CD4-positive, alpha-beta T cell treated with Interleukin-6 for 4 hours (primary cell): ENCODE measurements at places on chromosomes 16 and 17.

GRCh38 chr16:2154533-2155090 is 970 bp upstream of the TRAF7 start:
- peak; percentile 33 for DNase-seq

DNA sequence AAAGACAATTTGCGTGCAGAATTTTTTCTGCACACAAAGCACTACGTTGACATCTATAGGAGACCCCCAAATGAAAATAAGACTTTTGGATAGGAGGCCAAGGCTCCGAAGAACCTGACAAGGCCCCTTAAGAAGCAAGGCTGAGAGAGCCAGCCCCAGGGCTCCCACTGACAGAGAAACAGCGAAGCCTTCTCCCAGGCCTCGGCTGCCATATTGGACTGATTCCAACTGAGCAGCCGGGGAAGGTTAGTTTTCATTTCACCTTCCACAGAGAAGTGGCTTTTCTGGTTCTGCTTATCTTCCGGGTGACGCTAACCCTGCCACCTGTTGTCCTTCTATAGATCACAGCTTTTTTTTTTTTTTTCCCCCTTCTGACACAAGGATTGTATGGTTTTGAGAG is 356.7 kb downstream of the SOX9 start:
- no peak for DNase-seq

DNA sequence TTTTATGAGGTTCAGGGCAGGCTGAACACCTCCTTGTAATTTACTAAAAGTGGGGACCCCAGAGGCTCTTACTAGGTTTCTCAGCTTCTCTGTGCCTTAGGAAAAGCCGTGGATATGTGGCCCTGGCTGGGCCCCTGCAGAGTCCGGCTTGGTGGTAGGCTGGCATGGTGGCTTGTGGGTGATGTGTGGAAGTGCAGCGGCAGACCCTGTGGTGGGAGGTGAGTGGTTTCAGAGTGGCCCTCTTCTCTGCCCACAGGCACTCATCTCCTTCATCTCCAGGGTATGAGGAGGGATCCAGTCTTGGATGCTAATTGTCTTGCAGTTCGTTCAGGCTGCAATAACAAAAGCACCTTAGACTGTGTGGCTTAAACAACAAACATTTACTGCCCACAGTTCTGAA is 58.9 kb downstream of the ASIC2 start:
- no peak for DNase-seq

GRCh38 chr17:38897671-38898290 is 27.6 kb upstream of the LASP1NB start:
- no peak for DNase-seq

DNA sequence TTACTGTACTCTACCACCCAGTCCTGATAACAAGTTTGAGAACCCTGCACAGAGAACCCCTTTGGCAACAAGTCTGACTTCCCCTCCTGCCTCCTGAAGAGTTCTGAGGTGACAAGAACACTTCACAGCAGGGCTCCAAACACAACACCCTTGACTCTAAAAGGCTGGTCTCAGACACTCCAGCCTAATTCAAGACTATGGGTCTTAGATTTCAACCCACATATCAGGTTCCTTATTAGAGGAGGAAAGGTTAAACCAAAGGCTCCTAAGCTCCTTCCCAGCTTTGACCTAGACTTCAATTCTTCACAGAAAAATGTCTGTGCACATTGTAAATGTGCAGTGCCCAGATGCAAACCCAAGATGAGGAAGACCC is 23.0 kb downstream of the RANBP10 start:
- no peak for DNase-seq

GRCh38 chr17:14201021-14201987 is 35.4 kb downstream of the CDRT15 start:
- peak; percentile 78 for DNase-seq

DNA sequence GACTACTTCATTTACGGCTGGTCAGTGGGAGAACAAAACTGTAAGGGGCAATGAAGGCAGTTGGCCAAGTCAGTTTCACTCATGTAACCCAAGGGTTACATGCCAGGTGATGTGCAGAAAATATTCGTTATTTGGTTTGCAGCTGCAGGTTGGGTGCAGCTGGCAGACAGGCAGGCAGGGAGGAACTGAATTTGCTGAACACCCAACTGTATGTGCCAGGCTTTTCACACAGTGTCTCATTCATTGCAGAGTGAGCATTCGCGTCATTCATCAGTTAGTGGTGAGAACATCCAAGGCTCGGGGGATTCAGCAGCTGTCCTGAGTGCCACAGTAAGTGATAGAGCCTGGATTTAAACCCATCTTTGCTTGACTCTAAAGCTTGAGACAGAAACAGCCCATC is 59.7 kb downstream of the ABCC6 start:
- no peak for DNase-seq

DNA sequence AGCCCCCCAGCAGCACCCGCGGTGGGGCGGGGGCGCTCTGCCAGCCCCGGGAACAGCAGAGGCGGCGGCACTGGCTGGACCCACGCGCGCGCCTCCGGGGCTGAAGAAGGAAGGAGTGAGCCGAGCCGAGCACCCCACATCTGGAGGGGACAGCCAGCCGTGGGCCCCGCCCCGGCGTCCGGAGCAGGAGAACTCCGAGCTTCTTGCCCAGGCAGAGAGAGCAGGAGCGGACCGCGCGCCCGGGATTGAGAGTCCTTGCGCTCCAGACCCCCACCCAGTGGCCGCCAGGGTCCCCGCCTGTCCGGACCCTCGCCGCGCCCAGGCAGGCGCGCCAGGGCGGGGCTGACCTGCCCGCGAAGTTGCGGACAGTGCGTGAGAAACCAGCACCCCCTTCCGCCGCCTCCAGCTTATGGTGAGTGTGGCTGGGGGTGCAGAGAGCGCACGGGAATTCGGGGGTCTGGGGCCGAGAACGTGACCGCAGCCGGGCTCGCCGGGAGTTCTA is 921.9 kb upstream of the EEF2KMT start:
- DNase-seq: no peak

GRCh38 chr17:12521416-12521815 is 144.3 kb upstream of the MYOCD start:
- DNase-seq: no peak

- no peak for DNase-seq
Measured at GRCh38 chr17:34549966-34550365, 29.4 kb upstream of the TMEM132E start.

DNA sequence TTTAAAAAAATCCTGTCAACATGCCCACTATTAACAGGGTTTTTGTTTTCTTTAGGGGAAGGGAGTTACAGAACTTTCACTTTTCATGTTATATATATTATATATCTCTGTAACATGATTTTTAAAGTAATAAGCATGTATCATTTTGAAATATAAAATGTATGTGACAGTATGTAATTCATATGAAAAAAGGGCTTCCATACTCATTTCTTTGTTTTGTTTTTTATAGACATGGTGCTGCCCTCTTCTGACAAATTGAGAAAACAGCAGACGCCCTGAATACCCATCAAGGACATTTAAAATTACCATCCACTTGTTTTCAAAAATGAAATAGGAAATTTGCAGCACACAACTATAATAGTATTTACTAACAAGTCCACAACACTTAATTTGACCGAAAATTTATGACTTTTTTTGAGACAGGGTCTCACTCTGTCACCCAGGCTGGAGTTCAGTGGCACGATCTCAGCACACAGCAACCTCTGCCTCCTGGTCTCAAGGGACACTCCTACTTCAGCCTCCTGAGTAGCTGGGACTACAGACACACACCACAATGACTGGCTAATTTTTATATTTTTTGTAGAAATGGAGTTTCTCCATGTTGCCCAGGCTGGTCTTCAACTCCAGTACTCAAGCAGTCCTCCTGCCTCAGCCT is 30.4 kb downstream of the CFDP1 start:
- peak; percentile 3 for DNase-seq

GRCh38 chr17:65260626-65261025 is 123.5 kb downstream of the RGS9 start:
- no peak for DNase-seq

DNA sequence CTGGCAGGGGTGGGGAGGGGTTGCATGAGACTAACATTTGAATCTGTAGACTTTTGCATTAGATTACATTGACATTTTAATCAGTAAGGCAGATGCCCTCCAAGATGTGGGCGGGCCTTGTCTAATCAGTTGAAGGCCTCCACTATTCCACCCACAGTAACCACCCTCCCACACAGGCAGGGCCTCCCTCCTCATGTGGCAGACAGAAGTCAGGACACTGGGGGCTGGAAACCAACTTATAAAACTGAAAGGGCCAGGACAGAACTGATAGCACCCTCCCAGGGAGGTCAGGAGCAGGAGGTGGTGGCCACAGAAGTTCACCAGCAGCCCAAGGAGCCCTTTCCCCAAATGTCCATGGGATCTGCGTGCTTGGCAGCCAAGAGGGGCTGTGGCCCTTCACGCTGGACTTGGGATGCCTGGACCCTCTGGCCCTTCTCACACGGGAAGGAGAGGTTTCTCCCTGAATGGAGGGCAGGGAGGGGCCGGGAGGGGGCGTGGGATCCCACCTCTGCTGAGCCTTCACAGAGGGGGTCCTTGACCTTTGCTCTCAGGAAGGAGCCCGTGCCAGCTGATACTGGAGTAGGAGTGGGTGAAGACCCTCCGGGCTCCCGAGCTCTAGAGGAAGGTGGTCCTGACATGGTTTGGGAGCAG is 4.6 kb downstream of the PYCR1 start:
- peak; percentile 1 for DNase-seq

DNA sequence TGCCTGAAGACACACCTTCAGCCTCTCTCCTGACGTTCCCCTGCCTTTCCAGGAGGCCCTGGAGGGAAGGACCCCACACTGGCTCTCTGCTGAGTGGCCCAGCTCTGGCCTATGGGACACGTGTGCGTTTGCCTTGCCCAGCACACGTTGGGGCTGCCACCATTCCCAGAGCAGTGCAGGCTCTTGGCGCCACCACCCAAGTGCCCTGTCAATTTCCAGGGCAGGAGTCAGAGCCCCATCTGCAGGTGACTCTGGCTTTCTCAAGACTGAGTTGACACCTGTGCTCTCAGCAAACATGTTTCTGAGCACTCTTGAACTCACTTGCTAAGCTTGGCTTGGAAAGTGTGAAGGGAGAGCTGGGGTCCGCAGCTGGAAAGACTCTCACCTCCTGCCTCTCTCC is 4.7 kb upstream of the IRF8 start:
- no peak for DNase-seq

- no peak for DNase-seq
Measured at GRCh38 chr16:15694499-15694898, 44.5 kb downstream of the NDE1 start.

DNA sequence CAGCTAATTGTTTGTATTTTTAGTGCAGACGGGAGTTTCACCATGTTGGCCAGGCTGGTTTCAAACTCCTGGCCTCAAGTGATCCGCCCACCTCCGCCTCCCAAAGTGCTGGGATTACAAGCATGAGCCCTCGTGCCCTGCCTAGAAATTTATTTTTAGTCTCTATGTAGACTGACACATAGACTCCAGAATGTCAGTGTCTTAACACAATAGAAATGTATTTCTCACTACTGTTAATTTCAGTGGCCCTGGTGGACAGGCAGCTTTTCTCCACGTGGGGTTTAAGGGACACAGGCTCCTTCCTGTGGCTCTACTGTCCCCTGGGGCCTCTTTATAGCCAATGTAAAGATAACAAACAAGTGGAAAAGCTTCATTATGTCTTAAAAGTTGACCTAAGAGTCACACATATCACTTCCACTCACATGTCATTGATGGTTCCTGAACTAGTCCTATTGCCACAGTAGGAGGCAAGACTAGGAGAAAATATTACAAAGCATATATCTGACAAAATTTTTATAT is 43.8 kb downstream of the COPRS start:
- DNase-seq: no peak

GRCh38 chr16:47008174-47008573 is 34.7 kb upstream of the DNAJA2 start:
- no peak for DNase-seq

GRCh38 chr17:81019563-81020442 is 15.1 kb upstream of the BAIAP2 start:
- DNase-seq: no peak

GRCh38 chr16:64196444-64196843 is 925.4 kb downstream of the CDH11 start:
- no peak for DNase-seq

GRCh38 chr17:38893113-38893512 is 23.3 kb downstream of the LASP1 start:
- no peak for DNase-seq

DNA sequence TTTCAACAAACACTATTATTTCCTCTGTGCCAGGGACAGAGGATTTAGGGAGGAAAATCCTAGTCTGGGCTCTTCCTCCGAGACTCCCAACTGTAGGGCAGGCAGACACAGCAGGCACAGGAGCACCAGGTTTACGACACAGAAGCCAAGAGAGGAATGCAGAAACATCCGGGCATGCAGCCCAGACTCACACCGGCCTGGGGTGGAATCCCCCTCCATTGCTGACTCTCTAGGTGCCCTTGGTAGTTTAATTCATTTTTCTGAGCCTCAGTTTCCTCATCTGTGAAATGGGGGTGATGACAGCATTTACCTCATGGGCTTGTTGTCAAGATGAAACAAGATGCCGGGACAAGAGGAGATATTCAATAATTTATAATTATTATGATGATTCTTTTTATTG is 14.9 kb downstream of the CA4 start:
- DNase-seq: no peak

- DNase-seq: no peak
Measured at GRCh38 chr16:25038239-25038954, 23.2 kb upstream of the ARHGAP17 start.

DNA sequence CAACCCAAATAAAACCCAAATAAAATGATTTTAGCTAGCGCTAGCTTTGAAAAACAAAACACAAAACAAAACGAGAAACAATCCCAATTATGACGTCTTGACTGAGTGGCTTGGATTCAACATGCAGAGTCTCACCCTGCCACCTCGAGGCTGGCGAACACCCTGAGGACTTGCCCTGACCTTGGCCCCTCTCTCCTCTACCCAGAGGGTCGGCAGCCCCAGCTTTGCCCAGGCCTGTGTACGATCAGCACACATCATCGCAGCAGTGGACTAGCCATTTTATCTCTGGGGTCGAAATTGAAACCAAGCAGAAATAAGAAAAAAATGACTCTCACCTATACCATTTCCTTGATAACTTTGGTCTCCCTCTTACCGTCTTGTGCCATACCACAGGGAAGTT is 4.9 kb downstream of the JMJD6 start:
- DNase-seq: no peak

DNA sequence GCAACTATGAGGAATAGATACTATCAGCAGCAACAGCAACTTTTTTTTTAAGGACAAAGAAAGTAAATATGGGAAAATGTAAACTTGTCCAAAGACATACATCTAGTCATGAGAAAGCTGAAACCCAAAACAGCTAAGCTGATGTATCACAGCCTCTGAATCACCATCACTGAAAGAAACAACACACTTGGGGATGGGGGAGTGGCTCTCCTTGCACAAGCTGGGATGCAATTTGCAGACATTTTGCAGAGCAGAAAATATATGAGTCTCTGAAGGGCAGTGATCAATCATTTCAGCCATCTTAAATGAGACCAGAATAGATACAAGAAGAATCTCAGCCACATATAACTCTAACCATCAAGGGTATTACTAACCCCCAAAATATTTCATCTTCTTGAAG is 79.1 kb downstream of the GRIN2A start:
- DNase-seq: no peak
